Stimulated activated naive CD4-positive, alpha-beta T cell (primary cell): ENCODE measurements at places on chromosomes 16 and 17.
A peak's percentile ranks its signal among the peaks of the same experiment; 100 is the strongest.

GRCh38 chr16:88012360-88012759 lies 61.1 kb downstream of the BANP start:
- DNase-seq, result no peak

- no peak for DNase-seq
Measured at GRCh38 chr17:38881600-38882191, 11.8 kb downstream of the LASP1 start.

- no peak for DNase-seq
Measured at GRCh38 chr17:75125984-75126383, 5.6 kb downstream of the NT5C start.

DNA sequence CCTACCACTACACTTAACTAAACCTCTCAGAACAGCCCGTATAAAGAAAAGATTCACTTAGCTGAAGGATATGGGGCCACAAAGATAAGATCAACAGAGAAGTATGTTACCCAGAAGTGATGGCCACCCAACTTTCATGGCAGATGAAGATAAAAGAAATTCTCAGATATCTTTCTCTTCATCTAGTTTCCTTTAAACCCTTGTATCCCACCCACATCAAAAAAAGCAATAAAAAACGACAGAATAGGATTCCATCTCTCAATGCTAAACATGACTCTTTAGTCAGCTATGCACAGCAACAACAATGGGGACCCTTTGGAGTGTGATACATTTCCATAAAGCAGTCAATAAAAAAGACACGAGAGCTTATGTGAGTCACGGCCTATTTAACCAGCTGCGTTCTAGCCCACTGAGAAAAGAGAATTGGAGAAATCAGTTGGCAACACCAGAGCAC lies 86.6 kb downstream of the SNX11 start:
- DNase-seq, result no peak

GRCh38 chr16:3363793-3364192 lies 8.1 kb downstream of the OR2C1 start:
- no peak for DNase-seq

- no peak for DNase-seq
Measured at GRCh38 chr17:28563475-28563874, 7.8 kb downstream of the PIGS start.

GRCh38 chr16:29738514-29738913 lies 7.3 kb downstream of the C16orf54 start:
- DNase-seq, result peak; percentile 79

- DNase-seq, result no peak
Measured at GRCh38 chr17:64938925-64939474, 19.7 kb upstream of the LRRC37A3 start.

GRCh38 chr17:49361129-49361901 lies 735 bp downstream of the ZNF652 start:
- DNase-seq, result peak; percentile 84

GRCh38 chr17:73096211-73096610 lies 3.7 kb upstream of the SLC39A11 start:
- no peak for DNase-seq

- DNase-seq, result no peak
Measured at GRCh38 chr17:45785480-45786193, 1.5 kb downstream of the CRHR1 start.

- no peak for DNase-seq
Measured at GRCh38 chr16:56894331-56894917, 29.4 kb downstream of the SLC12A3 start.

DNA sequence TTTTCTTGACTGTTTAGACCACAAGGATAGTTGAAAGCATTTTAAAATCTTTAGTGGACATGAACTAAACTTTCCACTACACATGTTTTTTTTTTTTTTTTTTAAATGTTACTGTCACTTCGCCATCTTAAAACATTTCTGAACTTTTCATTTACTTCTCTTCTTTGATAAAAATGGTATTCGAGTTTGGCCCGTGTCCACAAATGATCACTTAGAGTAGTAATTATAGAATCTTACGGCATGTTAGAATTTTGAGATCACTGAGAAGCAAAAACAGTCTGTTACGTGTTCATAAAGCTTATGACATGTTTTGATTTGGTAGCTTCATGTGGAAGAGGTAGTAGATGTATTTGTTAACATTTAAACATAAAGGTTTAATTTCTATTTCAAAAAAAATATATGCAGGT lies 1.1 kb downstream of the NSRP1 start:
- no peak for DNase-seq

- no peak for DNase-seq
Measured at GRCh38 chr17:1565877-1566276, 3.3 kb upstream of the PITPNA start.

DNA sequence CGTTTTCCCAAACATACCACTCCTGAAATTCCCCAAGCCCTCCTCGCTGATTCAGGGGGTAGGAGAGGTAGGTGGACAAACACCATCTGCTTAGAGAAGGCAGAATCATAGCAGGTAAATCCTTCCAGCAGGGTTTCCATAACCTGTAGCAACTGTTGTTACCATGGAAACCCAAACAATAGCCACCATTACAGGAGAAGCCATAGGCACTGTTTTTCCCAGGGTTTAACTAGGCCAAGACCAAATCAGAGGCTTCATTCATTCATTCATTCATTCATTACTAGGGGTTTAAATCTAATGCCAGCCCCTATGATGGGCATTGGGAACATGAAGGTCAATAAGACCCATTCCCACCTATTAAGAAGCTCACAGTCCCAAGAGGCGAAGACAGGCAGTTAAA lies 25.5 kb upstream of the CIITA start:
- no peak for DNase-seq

GRCh38 chr17:77318491-77319210 lies 177.9 kb downstream of the SEC14L1 start:
- DNase-seq, result no peak

DNA sequence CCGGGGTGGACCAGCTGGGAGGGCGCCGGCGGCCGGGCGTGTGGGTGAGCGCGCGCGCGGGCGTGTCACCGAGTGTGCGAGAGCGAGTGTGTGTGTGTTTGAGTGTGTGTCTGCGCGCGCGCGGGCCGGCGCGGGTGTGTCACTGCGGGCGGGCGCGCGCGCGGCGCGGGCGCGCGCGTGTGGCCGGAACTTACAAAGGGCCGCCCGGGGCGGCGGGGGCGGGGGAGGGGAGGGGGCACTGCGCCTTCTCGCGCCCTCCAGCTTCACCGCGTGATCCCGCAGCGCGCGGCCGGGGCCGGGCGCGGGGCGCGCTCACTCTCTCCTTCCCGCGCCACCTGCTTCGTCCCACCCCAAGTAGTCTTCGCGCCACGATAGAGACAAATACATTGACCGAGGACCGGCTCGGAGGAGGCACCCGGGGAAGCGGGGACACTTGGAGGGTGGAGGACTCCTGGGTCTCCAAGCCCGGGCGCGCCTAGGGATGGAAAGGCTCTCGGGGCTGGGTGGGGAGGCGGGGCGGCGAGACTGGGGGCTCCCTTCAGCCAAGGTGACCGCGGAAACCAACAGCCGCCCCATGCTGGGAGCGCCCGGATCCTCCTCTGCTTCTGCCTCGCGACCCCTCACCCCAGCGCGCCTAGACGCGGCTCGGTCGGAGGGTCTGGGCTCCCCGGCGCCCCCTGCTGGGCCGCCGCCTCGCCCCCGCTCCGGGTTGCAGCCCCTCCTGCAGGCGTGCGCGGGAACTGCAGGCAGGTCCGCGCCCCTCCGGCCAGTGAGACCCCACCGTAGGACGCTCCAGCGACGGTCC lies at the start of gene SRCIN1:
SRCIN1 (minus strand) TSS at position 112 of the 805 bp plus-strand sequence. CDS start 247 bp downstream, outside the sequence.
- DNase-seq, result peak; percentile 34

- DNase-seq, result no peak
Measured at GRCh38 chr17:70190959-70191805, 21.9 kb downstream of the KCNJ2 start.

- no peak for DNase-seq
Measured at GRCh38 chr16:89000207-89000959, 23.4 kb upstream of the CBFA2T3 start.

- DNase-seq, result no peak
Measured at GRCh38 chr16:47449788-47450187, 11.1 kb downstream of the ITFG1 start.

GRCh38 chr17:82152556-82153294 lies 54.7 kb upstream of the FASN start:
- DNase-seq, result no peak

GRCh38 chr17:29292071-29292991 lies 1.6 kb downstream of the NUFIP2 start:
- peak; percentile 42 for DNase-seq

- no peak for DNase-seq
Measured at GRCh38 chr17:79740413-79740812, 9.7 kb downstream of the ENPP7 start.
